Hematopoietic multipotent progenitor cell treated with erythropoietin and hydrocortisone succinate and interleukin-3 and kit ligand, for 15 days (in vitro differentiated cells): ENCODE measurements at places on chromosomes 1 and 21.

DNA sequence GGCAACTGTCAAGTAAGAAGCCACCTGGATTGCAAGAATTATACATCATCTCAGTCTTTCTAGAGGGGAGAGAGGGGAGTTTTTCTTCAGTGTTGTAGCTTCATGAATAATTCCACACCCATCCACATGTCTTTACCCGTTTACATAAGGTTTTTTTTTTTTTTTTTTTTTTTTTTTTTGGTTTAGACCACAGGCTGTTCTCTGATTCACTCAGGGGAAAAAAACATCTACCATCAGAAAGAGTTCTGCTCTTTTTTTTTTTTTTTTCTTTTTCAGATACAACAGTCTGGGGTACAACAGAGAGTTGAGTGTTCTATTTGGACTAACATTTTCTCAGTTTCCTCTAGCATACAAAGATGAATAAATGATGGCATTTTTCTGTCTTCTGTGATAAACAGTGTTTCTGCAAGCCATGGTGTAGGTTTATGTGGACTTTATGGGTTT is 4.9 kb upstream of the KIF14 start:
- DNase-seq, result no peak

- no peak for DNase-seq
These were observed 54.2 kb downstream of the ERI3 start for GRCh38 chr1:44300852-44301251.

GRCh38 chr21:43916691-43917514 is 51.9 kb downstream of the AGPAT3 start:
- peak; percentile 60 for DNase-seq

GRCh38 chr1:203995228-203995627 is 77.7 kb upstream of the SOX13 start:
- DNase-seq, result no peak

DNA sequence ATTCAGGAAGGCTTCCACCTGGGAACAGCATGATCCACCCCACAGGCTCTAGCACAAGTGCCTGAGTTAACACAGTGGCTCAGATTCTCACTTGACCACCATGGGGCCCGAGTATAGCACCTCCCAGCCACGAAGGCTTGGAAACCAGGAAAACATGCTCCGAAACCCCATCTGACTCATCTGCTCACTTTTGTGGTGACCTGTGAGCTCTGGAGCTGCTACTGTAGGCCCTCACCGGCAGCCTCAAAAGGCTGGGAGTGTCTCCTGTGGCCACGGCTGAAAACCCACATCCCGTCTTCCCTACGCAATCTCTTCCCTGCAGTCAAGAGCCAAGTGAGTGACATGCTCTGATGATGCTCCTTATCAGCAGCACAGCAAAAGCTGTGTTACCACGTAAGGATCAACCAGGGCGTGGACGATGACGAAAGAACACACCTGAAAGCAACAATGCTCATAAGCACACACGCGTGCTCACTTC is 81.4 kb downstream of the TGFBR3 start:
- no peak for DNase-seq

GRCh38 chr1:41520951-41521752 is 36.7 kb upstream of the EDN2 start:
- no peak for DNase-seq

DNA sequence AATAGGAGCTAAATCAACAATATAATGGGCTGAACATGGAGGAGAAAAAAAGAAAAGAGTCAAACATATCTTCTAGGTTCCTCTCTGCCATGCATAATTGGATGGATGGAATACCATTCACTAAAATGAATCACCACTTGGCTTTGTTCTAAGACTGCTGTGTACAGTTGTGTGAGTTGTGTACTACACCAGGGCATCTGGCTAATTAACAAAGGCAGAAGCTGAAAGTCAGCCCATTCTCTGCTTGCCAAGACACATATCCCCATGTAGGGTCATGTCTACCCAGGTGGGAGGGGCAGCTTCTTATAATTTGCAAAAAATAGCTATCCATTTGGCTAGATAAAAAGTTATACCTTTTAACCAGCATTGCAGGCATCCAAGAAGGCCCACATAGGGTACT is 21.0 kb downstream of the JUN start:
- DNase-seq, result no peak

GRCh38 chr1:52002038-52002917 is 11.8 kb upstream of the RAB3B start:
- DNase-seq, result peak; percentile 76

GRCh38 chr1:203207751-203208150 is 21.2 kb upstream of the CHI3L1 start:
- DNase-seq, result no peak

DNA sequence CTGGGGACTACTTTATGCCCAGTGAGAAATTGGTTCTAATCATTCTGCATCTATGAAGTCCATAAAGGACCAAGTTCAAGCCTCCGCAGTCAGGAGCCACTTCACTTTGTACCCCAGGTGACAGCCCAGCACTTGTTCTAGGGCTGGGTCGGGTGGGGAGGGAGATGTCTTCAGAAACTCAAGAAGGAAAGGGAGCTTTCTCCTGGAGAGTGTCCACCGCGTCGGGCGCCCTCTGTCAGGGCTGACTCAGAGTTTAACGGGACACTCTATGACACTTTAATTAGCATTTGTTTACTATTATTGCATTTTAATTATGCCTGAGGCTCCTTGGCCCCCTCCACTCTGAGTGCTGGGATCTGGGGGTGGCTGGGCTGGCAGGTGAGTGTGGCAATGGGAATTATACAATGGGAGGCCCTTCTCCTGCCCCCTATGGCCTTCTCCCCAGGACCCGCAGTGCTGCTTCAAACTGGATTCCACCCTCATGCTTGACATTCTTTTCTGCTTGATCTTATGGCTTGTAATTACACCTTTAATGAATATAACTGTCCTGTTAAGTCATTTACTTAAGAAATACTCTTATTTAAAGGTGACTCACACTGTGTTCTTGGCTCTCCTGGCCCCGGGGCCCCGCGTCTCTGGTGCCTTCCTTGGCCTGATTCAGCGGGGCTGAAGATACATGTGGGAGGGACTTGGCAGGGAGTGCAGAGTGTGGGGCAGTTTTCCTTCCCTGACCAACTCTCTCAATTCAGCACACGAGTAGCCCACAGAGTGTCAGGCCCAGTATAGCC is 136.6 kb downstream of the PLXNA2 start:
- no peak for DNase-seq

DNA sequence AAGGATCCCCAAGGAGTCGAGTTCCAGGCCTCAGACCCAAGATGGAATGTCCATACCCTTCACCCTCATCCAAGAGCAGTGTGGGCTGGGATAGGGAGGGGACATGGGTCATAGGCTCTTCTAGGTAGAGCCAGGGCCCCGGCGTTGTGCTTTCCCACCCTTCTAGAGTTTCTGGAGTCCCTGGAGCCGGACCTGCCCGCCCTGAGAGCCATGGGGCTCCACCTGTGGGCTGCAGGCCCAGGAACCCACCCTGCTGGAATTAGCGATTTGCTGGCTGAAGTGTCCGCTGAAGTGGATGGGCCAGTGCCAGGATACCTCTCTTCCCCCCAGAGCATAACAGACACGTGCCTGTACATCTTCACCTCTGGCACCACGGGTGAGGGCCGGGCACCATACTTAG is 1.1 kb downstream of the SLC27A3 start:
- no peak for DNase-seq

DNA sequence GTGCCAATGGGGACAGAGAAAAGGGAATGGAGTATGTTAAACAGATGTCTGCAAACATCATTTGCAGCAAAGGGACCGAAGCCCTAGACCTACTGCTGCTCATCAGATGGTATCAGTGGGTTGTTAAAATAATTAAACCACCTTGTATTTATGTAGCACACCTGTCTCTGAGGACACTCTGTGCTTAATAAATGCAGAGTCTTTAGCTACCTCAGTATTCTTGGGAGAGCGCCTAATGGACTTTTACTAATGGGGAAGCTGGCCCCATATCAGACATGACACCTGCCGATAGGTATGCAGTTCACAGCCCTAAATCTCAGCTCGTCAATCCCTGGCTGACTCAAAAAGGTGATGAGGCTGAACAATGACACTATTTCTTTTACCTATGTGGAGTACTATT is 54.4 kb downstream of the SYT6 start:
- no peak for DNase-seq

DNA sequence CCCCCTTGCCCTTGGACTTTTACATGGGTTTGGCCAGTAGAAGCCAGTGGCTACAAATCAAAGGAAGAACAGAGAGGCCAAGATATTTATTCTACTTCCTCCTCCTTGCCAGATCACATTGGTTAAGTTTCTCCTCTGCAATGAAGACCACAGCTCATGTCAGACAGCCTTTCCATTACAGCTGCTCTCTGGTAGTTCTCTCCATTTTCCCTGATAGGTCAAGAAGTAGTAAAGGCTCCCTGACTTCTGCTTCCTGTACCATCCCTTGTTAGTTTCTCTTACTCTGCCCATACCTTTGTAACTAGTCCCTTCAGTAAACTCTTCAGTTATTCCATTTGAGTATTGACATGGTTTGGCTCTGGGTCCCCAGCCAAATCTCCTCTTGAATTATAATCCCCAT is 27.8 kb downstream of the NME7 start:
- DNase-seq, result no peak

GRCh38 chr1:86227026-86227425 is 70.5 kb upstream of the COL24A1 start:
- no peak for DNase-seq

DNA sequence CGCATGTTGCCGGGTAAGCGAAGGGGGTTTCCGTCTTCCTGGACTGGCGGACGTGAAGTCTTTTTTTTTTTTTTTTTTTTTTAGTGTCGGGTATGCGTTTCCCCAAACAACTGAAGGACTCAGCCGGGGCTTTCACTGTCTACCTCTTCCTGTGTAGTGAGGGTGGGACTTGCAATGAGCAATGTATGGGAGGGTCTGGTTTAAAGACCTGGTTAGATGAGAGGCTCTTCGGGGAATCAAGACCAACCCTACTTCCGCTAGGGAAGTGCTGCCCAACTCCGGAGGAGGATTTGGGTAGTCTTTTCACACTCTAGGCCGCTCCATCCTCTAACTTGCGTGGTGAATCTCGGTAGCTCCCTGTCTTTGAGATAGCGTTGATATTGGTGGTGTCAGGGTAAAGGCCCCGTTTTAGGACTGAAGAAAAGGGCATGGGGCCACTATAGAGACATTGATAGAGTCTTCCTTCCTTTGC is 754 bp downstream of the PRRC2C start:
- peak; percentile 34 for DNase-seq

DNA sequence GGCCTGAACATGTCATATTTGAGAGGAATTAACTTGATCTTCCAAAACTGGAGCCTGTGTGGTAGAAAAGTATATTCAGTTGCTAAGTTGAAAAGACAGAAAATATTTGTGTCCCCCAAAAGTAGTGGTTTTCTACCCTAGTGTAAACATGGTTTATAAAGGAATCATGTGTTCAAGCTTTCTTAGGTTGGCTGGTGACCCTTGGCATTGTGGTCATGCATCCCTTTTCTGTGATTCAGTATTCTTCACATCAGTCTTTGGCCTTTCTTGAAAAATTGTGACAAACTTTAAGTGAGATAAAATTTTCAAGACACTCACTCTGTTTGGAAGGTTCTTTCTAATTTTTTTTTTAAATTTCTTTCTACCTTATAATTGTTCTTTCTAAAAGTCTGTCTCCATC is 193.2 kb downstream of the DHRS3 start:
- DNase-seq, result no peak

GRCh38 chr1:180566026-180566425 is 7.3 kb downstream of the OVAAL start:
- DNase-seq, result no peak

- no peak for DNase-seq
These were observed 805 bp downstream of the CYB5R1 start for GRCh38 chr1:202966006-202966898.

DNA sequence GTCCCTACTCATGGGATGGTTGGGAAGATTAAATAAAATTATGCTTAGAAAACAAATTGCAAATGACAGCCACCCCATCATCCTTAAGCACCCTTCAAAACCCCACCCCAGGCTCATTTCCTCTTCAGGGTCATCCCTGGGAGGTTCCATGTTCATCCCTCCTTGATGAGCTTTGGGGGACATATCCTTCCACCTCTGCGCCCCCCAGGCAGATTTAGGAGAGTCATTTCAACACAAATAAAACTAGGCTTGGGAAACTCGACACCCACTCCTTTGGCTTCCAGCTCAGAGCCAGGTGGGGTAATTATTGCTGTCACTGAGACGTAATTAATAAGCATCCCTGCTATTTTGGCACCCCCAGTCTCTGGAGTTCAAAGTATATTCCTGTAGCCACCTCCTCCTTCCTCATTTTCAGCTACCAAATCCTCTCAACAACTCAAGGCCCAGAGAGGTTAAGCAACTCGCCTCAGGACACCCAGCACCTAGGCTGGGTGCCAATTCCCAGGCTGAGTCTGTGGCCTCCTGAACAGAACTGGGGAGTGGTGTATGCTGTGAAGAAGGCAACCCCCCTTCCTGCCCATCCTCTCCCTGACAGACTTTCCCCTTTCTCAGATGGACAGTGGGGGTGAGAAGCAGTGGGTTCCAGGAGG is 595 bp downstream of the CRYBG2 start:
- no peak for DNase-seq

DNA sequence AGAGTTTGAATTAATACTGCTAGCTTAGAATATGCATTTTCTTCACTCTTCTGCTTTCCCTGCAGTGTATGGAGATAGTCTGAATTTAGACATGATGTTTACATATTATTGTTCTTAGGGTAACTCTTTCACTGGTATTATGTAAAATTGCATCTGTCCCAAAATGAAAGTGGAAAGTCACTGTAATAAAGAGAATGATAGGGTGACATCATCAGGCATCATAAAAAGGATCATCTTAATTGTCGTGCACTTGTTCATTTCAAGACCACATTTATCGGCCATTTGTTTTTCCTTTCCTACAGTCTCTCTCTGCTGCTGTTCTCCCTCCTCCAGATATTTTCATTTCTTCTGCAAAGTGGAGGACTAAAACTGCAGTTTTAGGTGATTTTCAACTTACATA is 61.9 kb upstream of the ZNF281 start:
- DNase-seq, result no peak

DNA sequence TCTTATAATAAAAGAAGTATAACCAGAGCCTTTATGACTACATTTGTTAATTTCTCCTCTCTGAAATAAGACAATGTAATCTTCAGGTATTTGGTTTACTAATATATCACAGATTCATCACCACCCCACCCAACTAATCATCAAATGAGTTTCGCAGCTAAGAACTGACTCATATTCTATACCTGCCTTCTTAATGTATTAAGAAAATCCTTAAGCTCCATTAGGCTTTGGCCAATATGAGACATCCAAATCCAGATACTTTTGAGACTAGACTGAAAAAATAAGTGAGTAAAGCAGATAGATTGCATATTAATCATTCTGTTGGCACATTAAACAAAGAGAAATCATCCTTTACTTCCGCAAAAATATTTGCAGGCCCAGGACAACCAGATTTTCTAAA is 18.7 kb upstream of the FMO2 start:
- DNase-seq, result no peak

GRCh38 chr21:23853796-23854379 is 1753.4 kb downstream of the MRPL39 start:
- DNase-seq, result peak; percentile 7

GRCh38 chr1:53807916-53808315 is 30.2 kb downstream of the NDC1 start:
- DNase-seq, result no peak

DNA sequence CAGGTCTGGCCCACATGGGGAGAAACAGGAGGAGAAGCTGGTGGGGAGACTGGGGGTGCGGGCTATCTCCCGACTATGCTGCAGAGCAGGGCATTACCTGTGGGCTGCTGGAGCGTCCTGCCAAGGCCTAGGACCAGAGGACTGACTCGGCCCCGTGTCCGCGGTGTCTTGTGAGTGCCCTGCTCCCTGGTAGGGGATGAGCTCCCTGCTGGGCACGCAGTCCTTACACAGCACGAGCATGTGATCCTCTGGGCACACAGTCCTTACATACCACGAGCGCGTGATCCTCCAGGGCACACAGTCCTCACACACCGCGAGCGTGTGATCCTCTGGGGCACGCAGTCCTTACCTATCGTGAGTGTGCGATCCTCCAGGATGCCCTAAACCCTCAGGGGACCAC is 31.8 kb upstream of the CSF3R start:
- no peak for DNase-seq
